ENCODE measurements at places on chromosomes 2 and 18.

GRCh38 chr2:165698444-165698884 lies 95.6 kb downstream of the GALNT3 start:
- DNase-seq, result peak; percentile 21

GRCh38 chr18:69383186-69383585 lies 17.5 kb upstream of the DOK6 start:
- no peak for DNase-seq

DNA sequence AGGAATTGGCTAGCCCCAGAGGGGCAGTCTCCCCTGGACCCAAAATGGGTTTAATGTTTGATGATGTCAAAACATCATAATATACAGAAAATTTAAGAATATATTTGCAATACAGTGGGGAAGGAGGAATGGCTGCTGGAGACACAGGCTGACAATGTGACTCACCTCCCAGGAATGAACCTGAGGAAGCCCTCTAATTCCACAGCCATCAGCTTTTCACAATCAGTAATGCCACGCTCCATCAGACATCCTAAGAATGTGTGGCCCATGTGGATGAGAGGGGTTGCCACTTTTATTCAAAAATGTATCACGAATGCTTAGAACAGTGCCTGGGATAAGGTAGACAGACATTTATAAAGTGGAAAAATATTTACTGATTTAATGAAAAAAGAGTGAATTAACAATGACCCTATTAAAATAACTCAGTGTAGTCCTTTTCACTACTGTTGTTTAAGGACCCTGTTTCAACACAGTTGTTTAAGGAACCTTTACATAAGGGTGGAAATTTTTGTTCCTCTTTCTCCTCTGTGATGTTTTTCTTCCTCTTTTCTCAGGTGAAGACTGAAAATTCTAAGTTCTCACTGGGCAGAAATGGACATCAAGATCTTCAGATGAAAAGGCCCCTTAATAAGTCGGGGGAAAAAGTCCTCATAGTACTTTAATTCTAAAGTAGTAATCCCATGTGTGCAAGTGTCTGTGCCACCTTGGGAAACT lies 17.5 kb upstream of the TMEM163 start:
- no peak for DNase-seq

DNA sequence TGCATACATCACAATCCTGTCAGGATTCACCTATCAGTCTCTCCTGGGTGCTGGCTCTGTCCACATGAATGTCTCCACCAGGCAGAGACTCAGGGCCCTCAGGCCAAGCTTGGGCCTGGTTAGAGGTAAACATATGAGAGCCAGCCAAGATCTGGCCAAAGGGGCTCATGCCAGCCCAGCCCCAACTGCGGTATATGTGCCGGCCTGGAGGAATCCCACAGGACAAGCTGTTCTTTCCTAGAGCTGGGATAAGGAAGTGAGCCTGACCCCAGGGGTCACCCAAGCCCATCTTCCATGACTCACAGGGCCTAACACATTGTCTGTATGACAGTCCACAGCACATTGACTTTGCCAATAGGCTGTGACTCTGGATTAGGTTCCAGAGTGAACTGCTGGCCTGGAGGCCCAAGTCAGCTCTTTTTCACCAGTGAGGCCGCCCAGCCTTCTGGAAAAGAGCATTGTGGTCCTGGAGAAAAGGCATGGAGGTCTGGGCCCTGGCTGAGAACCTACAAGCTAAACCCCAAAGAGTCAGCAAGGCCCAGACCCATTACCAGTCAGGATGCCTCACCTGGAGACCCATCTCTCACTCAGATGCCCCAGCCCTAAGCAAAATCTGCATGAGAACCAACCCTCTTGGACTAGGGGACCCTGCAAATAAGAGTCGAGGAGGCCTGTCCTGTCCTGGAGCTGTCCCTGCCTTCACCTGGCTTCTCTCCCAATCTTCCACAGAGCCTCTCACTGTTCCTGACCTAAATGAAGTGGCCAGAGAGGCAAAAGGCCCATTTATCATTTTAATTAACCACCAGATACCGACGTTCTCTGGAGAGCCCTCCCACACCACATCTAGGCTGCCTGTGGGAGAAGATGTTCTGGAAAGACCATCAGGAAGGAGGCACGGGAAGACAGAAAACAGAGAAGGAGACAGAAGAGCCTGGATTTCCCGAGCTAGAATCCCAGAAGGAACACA lies 120.9 kb upstream of the PKDCC start:
- DNase-seq, result no peak

- DNase-seq, result no peak
Observed at GRCh38 chr2:29894822-29895614, 26.4 kb downstream of the ALK start.

- DNase-seq, result no peak
Observed at GRCh38 chr2:238712011-238712410, 135.9 kb upstream of the TWIST2 start.

DNA sequence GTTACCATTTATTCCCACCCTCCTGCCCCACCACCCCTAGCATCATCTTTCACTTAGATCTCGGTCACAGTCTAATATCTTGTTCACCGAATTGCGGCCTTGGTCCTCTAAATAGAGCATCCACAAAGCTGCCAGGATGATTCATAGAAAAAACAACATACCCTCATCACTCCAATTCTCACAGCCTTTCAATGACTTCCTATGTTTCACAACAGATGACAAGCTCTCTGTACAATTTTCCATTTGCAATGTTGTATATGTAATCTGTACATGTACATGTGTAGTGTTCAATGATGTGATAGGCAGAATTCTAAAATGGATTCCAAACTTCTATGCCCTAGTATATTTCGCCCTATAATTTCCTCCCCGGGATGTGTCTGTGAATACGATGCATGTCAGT lies 675.6 kb upstream of the CELF4 start:
- DNase-seq, result no peak

DNA sequence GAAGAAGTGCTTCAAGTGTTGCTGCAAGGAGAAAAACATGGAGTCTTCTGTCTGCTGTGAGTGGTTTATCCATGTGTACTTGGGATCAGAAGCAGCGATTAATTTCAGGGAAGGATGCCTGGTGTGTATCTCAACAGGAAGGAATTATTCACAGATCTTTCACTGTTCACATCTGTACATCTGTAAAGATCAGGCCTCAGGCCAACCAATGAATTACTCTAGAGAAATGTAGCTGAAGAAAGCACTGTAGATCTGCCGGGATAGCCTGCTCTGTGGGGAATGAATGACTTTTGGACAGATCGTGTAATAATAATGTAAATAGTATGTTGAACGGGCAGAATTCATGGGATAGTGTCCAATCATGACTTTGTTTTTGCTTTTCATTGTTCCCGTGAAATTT lies 54.0 kb upstream of the SPP2 start:
- DNase-seq, result no peak

GRCh38 chr2:207385903-207386302 lies 143.9 kb upstream of the CREB1 start:
- DNase-seq, result no peak

DNA sequence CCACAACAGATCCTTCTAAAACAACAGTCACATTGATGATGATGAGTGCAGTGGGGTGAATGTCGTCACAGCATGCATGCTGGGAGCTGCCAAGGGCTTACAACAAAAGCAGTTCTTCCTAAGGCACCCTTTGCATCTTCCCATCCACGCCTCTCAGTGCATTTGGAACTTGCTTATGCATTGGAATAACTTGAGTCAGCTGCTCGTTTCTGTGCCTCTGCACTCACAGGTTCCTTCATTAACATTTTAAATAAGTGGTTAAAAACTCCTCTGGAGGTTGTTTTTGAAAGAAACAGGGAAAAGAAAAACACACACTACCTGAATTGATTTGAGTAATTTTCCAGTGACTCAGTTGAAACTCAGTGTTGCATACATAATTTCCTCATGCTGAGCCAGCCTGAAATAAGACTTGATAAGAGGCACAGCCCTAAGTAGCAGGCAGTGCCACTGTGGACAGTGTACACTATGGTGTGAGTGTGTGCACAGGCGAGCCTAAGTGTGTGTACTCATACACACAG lies 46.8 kb upstream of the TRIM43B start:
- no peak for DNase-seq

GRCh38 chr2:47128705-47129104 lies 26.4 kb downstream of the STPG4 start:
- DNase-seq, result no peak

DNA sequence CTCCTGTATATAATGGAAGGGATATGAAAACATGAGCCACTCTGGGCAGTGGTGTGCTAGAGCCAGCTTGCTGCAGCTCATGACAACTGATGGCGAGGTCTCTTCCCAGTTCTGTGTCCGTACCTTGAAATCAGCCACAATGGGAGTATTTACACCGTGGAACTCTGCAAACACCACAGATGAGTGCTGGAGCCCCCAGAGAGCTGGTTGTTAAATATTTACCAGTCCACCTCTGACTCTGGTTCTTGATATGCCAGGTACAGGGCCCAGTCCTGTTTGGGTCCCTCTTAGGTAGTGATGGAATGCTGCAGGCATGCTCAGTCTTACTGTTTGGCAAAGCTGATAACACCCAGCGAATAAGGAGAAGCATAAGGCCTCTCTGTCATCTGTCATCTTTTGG lies 116.1 kb upstream of the GLI2 start:
- no peak for DNase-seq

- no peak for DNase-seq
Observed at GRCh38 chr2:237790353-237790752, 8.2 kb upstream of the RBM44 start.

GRCh38 chr2:138272524-138273195 lies 228.9 kb upstream of the SPOPL start:
- no peak for DNase-seq

DNA sequence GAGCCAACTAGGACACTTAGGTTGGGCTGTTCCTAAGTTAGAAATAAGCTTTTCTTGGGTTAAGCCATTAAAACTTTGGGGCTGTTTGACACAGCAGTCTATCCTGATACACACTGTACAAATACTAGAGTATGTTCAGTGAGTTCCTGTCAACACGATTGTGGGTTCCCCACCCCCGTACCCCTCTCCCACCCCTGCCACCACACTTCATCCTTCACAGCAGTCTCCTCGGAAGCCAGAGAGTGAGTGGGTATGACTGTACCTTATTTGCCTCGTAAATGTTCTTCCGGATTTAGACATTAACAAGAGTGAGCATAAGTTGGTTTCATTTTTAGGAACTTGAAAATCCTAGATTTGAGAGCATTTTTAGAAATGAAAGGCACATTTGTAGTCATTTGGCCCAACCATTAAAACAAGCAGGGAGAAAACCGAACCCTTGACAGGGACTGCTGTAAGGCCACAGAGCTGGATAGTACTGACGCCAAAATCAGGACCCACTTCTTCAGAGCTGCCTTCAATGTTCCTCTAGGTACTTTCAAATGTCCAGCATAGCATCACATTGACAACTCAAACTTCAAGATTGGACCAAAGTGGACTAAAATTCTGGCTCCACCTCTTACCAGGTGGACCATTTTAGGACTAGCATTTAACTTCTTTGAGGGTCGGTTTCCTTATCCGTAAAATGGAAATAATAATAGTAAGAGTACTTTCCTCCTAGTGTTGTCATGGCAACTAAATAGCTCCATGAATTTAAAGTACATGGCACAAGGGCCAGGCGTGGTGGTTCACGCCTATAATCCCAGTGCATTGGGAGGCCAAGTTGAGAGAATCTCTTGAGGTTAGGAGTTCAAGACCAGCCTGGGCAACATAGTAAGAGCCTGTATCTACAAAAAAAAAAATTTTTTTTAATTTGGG lies 166.3 kb upstream of the SERTAD2 start:
- DNase-seq, result no peak

DNA sequence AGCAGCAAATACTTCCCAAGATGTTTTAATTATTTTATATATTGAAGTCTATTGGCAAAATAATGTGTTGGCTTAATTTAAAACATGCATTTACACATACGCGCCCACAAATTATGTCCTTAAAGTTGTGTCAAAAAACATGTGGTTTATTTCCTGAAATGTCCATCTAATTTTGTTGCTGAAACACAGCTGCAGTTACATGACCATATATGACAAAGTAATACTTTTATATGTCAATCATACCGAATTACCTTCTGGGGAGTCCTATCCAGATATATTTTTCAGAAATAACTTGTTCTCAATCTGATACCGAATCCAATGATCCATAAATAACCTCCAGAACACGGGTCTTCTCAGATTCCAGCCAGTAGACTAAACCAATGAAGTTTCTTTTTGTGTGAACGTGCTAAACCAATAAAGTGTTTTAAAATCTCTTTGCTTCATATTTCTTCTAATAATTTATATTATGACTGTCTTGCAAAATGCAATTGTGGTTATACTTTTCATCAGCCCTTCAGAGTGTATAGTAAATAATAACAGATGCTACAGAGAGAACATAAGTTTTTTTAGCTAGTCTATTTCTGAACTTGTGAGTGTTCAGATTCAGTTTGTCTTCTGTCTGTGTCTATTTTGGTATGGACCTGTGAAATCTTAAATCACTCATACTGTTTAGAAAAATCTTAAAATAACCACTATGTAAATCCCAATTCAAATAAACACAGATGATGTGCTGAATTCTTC lies 2.4 kb downstream of the SCG2 start:
- DNase-seq, result no peak

DNA sequence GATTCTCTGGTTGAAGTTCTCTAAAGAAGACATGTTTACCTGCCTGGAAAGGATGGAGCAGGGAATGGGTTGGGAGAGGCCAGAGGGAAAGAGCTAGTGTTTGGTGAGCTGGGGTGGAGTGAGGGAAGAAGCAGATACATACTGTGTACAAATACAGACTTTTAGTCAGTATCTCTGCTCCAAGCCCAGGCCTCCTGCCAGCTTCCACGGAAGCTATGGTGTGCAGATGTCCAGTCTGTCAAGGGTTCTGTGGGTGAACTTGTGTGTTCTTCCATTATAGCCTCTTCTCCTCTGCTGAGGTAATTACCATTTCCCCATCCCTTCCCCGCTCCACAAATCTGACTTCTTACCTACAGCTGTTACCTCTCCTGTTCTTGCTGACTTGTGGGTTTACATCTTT lies 208.6 kb downstream of the HRH4 start:
- DNase-seq, result no peak

Measured in AG09309 (cell line).